ENCODE measurements at places on chromosomes 12 and 14.

- DNase-seq, result no peak
Observed at GRCh38 chr14:103085106-103086091, 1.4 kb downstream of the LBHD2 start.

GRCh38 chr12:107661830-107662229 lies 23.8 kb upstream of the PWP1 start:
- DNase-seq, result no peak

DNA sequence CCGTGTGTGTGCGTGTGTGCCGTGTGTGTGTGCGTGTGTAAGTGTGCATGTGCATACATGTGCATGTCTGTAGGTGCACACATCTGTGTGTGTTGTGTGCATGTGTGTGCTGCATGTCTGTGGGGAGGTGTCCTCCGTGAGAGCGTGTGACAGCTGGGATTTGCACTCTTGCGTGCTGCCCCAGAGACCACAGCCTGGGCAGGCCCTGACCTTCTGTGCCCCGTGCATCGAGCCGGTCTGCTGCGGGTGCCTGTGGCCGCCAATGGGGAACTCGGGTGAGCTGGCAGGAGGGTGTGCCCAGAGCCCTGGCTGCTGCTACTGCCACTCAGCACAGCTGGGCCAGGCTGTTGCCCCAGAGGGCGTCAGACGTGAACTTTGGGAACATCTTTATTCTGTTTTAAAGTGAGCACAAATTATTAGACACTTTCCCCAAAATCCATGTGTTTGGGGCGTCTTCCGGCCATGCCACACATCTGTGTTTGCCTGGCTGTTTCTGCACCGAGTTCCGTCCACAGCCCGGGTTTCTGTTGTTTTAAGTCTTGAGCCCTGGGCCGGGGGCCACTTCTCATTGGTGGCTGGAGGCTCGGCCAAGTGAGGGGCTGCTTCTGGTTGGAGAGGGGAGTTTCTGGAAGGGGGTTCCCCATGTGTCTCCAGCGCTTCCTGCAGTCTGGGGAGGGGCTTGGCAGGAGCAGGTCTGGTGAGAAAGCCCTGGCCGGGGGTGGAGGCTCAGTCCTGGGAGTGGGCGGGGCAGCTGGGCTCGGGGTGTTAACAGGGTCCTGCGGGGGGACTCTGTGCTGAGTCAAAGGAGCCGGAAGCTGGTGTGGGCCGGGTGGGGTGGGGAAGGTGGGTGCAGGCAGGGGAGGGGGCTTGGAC lies 7.6 kb downstream of the CEP170B start:
- no peak for DNase-seq

DNA sequence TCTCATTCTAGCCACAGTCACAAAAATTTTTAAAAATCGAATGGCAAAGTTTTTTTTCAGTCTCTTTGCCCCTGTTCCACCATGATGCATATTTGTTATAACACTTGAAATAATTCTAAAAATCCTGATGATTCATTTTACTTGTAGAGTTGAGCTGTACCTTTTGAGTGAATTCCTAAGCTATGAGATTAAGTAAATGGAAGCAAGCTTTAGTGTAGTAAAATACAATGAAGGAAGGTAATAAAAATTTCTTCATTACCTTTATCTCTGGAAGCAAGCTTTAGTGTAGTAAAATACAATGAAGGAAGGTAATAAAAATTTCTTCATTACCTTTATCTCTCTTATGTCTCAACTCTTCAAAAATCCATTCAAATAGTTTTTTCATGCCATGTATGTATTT lies 46.1 kb downstream of the TMTC3 start:
- DNase-seq, result no peak

GRCh38 chr12:105451211-105451610 lies 120.7 kb downstream of the C12orf75 start:
- no peak for DNase-seq

DNA sequence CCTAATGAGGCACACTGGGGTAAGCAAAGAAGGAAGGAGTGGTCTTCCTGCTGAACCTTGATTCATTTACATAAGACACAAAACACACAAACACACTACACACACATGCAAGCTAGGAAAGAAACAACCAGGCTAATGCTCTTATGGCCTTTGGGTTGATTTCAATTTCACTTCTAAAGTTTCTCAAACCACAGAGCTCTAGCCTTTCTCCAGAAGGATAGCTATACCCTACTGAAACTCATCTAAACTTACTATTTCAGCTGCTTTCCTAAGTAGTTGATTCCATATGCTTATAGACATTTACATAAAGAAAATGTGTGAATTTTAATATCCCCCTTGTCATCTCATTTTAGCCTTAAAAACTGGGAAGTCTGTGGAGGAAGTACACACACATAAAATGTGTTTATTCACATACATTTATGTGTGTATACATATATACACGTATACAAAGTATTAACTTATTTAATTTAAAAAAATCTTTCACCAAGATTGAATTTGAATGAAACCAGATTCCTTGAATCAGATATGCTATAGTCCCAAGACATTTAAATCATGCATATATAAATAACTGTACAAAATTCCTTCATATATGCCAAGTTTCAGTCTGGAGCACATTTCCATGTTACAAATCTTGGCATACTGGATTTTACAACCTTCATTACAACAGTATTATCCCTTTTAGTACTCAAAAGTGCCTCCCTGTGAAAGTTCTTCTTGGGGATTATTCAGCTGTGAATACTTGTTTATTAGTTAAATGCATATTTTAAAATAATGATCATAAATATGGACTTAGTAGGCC lies 231.8 kb upstream of the NPAS3 start:
- no peak for DNase-seq

GRCh38 chr14:102819747-102820330 lies 42.6 kb downstream of the TRAF3 start:
- no peak for DNase-seq

GRCh38 chr12:107449891-107450290 lies 235.7 kb upstream of the PWP1 start:
- no peak for DNase-seq

DNA sequence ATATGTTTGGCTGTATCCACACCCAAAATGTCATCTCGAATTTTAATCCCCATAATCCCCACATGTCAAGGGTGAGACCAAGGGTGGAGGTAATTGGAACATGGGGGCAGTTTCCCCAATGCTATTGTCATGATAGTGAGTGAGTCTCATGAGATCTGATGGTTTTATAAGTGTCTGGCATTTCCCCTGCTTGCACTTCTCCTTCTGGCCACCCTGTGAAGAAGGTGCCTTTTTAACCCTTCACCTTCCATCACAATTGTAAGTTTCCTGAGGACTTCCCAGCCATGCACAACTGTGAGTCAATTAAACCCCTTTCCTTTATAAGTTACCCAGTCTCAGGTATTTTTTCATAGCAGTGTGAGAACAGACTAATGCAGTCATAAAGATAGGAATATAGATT lies 216.7 kb upstream of the SSTR1 start:
- DNase-seq, result no peak

DNA sequence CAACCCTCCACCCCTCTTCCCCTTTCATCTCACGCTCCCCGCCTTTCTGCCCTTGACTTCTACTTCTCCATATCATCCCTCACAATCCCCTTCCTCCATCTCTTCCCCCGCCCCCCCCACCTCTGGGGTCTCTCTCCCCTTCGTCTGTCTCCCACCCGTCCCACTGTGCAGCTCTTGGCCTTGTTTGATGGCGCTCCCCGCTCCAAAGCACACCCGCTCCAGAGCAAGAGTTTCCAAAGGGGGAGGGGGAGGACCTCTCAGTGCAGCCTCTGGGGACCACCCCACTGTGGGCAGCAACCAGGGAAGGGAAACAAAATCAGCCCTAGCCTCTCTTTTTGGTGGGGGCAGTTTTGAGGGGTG lies 774 bp downstream of the CHGA start:
- DNase-seq, result no peak

- no peak for DNase-seq
Observed at GRCh38 chr14:98069712-98070171, 1202.3 kb downstream of the BCL11B start.

DNA sequence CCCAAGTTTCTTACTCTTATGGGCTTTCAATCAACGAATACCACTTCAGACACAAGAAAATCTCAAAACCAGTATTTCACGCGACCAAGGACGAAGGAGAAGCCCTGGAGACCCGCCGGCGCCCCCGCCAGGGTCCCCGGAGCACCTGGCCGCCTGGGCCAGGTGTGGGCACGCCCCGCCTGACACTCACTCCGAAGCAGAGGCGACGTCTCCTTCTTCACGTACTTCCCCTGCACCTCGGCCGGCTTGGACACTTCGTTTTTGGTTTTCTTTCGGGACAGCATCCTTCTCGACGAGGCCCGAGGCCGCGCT lies 466 bp downstream of the SAV1 start:
- DNase-seq, result no peak

Data from activated CD8-positive, alpha-beta memory T cell treated with anti-CD3 and anti-CD28 coated beads for 1 hour (primary cell).